ENCODE measurements at places on chromosomes 3 and 15.

- no peak for DNase-seq
These were observed 504.7 kb upstream of the NR2F2 start for GRCh38 chr15:95825671-95826411.

- DNase-seq: no peak
These were observed 41.4 kb upstream of the EIF1B start for GRCh38 chr3:40267937-40268724.

- DNase-seq: no peak
These were observed 153.4 kb upstream of the SMAD3 start for GRCh38 chr15:66912001-66912400.

DNA sequence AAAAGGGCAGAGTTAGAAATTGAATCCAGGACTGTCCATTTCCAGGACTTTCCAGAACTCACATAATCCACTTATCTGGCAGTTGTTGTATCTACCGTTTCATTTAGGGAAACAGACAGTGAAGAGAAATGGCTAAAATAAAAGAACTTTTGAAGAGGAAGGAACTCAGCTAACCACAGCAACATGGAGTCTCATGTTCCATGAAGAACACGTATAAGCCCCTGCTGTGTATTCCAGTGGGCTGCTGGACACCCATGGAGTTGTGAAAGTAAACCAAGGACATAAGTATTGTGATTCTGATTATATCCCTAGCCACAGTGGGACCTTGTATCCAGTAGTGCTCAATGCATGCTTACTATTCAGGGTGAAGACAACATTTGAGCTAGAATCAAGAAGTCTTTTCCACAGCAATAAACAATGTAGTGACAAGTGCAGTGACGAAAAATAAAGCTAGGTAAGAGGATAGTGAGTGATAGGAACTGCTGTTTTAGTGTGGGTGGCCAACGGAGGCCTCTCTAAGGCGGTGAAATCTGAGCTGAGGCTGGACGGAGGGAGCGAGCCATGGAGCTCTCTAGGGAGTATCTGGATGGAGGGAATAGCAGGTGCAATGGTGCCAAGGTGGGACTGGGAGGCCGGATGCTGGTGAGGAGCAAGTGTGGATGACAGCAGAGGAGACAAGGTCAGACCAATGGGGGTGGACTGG, 26.8 kb upstream of the TRH start:
- no peak for DNase-seq

GRCh38 chr3:10173095-10173925, 8.6 kb downstream of the IRAK2 start:
- DNase-seq: no peak

GRCh38 chr15:36161771-36162212, 417.6 kb upstream of the CDIN1 start:
- DNase-seq: no peak

- no peak for DNase-seq
These were observed 67.7 kb upstream of the GSK3B start for GRCh38 chr3:120161902-120162301.

DNA sequence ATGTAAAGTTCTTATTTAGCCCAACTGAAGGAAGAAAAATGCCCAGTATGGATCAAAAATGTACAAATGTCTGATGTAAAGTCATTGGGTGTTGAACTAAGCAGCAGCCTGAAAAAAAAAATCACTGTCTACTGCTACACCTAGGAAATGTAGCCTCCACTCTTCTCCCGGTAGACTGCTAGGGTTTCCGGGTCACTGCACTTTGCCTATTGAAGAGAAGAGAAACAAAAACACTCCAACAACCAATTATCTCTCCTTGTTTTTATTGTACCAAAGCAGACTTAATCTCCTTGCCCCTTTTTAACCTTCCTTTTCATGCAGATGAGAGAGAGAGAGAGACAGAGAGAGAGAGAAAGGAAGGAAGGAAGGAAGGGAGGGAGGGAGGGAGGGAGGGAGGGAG, 140.2 kb upstream of the SETMAR start:
- DNase-seq: no peak

GRCh38 chr3:13548696-13549622, at the start of gene FBLN2:
Gene FBLN2 (plus strand): TSS chr3:13549125. CDS start chr3:13570356, 21,231 bp downstream.
- DNase-seq: no peak

DNA sequence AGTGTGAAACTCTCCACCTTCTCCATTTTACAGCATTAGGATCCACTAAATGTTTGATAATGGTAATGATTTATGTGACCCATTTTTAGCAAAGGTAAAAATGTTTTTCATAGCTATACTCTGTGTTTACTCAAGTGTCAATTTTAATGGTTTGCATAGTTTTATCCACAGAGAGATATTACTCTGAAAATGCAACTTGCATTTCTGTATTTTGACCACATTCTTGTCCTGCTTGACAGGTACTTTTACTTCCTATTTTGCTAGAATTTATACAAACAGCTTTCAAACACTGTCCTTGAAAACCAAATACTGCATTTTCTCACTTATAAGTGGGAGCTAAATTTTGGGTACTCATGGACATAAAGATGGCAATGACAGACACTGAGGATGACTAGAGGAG, 62.9 kb downstream of the SERPINI1 start:
- DNase-seq: no peak

All from NCI-H1048 (cell line).